ENCODE measurements at places on chromosomes 4 and X.

- no peak for DNase-seq
These were observed 12.6 kb upstream of the RAPGEF2 start for GRCh38 chr4:159090255-159090654.

DNA sequence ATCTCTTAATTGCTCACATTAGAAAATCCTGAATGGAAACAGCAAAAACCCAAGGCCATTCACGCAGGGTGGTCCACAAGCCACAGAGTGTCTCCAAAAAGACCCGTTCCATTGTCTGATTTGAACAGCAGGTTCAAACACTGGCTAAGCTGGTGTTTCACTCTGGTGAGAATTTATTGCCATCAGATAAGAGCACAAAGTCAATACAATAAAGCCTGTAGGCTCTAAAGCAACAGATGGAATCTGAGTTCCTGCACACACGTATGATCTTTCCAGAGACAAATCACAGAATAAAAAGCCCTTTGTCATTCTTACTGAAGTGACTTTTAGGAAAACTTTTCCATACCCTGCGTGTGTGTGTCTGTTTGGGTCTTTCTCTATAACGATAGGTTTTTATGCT, 5.1 kb upstream of the SFRP2 start:
- DNase-seq: no peak

- no peak for DNase-seq
These were observed 63.5 kb upstream of the ARHGAP36 start for GRCh38 chrX:130994671-130995070.

DNA sequence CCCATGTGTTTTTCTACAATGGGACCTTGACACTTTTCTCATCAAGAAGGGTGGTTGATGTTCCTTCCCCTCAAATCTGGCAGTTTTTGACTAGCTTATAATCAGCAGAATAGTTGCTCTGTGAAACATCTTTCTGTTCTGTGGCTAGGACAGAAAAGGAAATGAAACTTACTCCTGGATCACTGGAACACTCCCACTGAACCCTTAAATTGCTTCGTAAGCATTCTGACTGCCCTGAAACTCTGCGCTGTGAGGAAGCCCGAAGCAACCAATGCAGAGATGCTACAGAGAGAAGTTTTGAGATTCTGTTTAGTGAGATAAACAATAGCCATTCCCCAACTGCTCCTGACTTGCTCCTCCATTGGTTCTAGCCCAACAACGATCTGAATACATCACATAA, 602.2 kb downstream of the CENPC start:
- no peak for DNase-seq

DNA sequence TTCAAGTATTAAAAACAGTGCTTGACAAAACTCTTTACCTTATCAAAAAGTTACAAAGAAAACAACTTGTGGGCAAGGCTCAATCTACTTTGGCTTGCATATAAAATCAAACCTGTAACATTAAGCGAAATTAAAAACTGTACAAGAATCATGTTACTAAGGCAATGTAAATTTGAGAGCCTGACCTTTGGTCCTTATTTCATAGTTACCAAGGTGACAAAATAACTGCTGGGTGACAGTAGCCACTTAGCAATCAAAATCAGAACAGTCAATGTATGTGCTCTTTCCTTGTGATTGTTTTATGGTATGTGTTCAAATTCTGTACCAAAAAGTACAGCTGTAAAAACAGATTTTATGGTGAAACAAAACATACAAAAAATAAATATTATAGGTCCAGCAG, 204.0 kb downstream of the RASL11B start:
- DNase-seq: no peak

DNA sequence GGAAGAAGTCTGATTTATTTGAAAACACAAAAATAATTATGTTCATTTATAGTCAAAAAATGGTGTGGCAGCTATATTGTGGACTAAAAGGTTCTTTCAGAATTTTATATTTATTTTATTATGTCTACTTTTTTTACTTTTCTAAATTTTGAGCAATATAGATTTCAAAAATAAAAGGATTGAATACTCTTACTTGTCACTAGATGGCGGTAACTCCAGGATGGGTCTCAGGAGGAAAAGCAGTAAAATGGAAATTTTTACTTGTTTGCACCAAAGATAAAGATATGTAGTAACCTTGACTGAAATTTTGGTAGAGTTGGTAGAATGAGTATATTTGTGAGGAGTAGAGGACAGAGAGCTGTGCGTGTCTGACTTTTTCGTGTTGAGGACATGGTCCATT, 14.5 kb upstream of the DACH2 start:
- DNase-seq: no peak

- DNase-seq: no peak
These were observed 3.5 kb downstream of the CCNI start for GRCh38 chr4:77072195-77072753.

DNA sequence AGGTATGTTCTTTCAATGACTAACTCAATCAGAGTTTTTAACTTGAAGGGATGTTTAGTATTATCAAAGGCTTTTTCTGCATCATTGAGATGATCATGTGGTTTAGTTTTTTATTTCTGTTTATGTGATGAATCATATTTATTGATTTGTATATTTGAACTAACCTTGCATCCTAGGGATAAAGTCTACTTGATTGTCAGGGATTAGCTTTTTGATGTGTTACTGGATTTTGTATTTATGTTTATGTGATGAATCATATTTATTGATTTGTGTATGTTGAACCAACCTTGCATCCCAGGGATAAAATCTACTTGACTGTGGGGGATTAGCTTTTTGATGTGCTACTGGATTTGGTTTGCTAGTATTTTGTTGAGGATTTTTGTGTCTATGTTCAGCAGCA, 615.4 kb upstream of the GRID2 start:
- no peak for DNase-seq

DNA sequence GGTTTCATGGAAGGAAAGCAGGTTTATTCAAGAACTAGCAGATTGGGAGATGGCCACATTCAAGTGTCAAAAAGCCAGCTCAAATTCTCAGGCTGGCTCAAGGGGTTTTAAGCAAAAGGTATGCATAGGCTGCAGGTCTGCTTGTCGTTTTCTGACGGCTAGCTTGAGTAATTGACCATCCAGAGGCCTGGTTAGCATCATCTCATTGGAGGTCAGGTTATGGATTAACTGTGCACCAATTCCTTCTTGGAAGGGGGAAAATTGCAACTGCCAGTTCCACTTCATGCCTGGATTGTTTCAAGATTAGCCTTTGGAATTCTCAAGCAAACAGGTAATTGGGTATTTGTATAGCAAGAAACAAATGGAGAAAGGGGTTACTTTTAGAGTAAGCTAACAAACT, 62.1 kb downstream of the FUNDC1 start:
- no peak for DNase-seq

GRCh38 chr4:140693562-140693961, 62.6 kb downstream of the TBC1D9 start:
- no peak for DNase-seq

DNA sequence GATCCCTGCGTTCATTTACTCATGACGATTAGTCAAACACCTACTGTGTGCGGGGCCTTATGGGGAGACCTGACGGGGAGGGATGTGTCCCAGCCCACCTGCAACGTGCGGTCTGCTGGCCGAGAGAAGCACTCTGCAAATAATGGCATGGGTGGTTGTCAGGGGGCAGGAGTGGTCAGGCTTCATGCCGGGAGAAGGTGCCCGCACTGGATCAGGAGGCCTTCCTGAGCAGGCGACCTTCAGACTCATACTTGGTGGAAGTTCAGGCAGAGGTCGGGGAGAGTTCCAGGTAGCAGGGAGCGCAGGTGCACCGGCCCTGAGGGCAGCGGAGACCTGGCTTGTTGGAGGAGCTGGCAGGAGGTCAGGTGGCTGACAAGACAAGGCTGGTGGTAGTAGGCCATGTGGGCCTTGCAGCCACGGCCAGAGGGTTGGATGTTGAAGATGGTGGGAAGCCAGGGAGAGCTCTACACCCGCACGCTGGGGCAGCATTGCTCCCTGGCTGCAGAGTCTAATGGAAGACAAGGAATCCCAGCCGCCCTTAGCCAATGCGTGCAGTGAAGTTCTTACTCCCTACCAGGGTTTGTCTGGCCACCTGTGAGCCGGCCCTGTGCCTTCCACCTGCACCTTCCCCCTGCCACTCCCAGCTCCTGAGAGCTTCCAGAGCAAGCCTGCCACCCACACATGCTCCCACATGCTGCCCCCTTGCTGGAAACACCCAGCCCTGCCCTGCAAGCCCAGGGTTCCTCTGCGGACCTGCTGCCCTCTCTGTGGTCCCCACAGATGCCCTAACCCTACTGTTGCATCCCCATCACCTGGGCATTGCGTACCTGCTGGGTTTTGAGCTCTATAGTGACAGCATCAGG, 97.3 kb downstream of the PSAPL1 start:
- DNase-seq: no peak

DNA sequence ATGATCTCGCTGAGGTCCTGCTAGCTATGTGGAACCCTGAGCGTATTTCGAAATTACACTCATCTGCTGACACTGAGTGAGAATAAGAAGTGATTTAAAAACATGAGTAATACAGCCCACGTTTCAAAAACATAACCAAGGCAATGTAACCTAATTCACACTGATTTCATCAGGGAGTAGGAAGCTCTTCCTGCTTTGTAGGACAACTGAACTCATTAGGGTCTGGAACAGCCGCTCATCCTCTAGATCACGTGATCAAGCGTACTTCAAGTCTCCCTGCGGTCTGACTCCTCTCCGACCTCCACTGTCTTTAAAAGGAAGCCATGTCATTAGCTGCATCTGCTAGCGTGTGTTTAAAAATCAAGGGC, 138.0 kb downstream of the NSUN7 start:
- no peak for DNase-seq

All from GOT3 (cell line).